MCF 10A (cell line): ENCODE measurements at places on chromosomes 13 and 19. TPM values are rescaled to one million over a fixed set of nuclear protein-coding genes. Genes with fewer than 3 reads are reported as not detected.
A peak's percentile ranks its signal among the peaks of the same experiment; 100 is the strongest.

DNA sequence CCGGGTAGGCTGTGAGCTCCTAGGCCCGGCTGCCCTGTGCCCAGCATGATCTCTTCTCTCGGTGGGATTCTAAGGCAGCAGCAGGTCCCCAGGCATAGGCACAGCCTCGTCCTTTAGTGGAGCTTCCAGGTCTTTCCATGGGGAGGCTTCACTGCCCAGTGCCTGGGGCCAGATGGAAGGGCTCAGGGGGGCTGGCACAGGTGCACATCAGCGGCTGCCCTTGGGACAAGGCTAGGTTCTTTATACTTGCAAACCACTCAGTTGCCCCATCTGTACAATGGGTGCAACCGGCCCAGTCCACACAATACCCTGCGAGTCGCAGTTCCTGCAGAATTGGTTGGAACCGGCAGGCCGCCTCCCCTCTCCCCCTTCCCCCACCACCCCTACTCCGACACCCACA, 14.2 kb downstream of the KCTD15 start:
- no peak for DNase-seq

DNA sequence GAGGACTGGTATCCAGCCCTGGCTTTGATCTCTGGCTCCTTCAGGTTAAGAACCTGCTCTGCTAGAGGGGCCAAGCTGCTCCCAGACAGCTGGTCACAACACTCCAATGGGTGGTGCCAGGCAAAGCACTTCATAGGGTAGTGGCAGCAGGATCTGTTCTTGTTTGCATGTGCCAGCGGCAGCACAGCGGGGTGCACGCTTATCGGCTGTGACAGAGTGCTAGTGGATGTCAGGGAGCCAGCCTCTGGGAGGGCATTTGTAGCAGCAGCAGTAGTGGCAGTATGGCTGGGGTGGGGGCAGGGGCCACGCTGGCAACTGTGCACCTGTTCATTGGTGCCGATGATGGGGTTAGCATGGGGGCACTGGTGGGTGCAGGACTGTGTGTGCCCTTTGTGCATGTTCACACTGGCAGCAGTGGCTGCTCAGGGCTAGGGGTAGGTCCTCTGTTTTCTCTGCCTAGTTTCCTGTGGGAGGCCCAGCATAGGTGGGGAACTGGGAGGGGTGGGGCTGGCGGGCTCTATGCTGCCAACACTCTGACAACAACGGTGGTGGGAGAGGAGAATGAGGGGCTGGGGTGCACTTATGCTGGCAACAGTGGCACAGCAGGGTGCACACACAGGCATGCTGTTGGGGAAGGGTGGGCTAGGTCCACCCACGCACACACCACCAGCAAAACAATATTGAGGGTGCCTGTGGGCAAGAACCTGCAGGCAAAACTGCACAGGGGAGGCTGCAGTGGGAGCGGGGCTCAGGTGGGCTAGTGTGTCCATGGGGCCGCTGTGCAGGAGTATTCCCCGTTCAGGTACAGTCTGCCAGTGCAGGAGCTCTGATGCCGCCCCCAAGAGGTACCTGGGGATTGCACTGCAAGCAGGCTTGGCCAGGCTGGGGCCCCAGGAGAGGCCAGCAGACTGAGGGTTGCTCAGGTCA, 19.3 kb downstream of the AP1M1 start:
- no peak for DNase-seq

DNA sequence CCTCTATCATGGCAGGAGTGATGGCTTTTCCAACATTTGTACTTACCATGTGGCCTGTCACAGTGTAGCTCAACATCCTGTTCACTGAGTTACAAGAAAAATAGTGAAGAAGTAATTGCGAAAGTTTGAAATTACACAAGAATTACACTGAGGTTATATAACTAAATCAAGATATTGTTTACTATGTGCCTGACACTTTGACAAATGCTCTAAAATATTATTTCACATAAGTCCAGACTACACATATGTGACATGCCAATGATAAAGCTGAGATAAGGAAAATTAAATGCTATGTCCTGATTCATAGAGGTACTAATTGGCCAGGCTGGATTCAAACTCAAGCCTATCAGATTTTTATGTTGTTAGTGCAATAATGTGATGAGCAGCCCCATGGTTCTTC, 451.7 kb downstream of the PCDH9 start:
- peak; percentile 25 for DNase-seq

DNA sequence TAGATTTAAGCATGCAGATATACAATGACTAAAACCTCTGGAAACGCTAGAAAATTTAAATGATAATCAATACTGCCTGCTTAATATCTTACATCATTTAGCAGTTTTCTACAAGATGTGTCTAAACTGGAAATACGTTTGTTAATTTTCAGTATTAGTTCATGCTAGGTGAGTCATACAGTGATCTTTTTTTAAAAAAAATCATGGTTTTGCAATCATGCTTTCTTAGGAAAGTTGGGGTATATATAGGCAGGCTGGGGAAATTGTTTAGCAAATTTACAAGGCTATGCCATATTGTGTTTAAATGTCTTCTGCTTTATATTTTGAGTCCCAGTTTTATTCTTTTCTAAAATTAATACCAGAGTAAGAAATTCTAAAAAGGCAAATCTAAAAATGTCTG, 245.4 kb upstream of the SPRY2 start:
- DNase-seq, result peak; percentile 31

DNA sequence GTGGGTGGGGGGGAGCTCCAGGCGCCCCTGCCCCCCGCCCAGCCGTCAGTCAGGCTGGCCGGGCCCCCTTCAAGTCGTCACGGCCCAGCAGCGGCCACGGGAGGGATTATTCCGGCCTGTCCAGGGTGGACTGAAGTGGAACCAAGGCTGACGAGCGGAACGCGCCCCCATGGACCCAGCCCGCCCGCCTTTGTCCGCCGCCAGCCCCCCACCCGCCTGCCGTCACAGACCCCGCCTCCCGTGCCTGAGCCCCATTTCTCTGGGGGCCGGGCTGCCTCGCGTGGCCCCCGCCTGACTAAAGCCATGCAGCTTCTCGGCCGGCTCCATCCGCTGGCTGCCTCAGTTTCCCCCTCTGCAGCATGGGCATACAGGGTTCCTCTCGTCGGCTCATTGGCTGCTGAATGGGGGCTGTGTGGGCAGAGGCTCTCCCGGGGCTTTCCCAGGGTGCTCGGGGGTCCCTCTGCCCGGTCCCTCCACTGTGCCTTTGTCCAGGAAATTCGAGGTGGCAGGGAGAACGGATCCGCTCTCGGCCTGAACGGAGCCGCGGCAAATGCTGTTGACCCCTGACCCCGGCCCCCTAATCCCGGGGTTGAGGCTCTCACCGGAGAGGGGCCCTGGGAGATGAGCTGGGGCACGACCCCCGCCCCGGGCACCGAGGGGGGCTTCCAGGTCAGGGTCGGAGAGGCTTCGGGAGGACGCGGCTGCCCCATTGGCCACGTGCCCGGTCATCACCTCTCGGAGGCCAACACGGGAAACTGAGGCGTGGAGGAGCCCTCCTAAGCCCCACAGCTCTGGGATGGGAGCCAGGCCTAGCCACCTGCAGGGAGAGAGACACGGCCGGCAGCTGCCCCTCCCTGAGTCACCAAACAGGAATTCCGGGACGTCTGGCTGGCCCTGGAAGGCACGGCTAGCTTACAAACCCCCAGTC, 27.4 kb downstream of the EFNA2 start:
- peak; percentile 62 for DNase-seq

- no peak for DNase-seq
These were observed 300.3 kb downstream of the GPC5 start for GRCh38 chr13:91698767-91699166.

- peak; percentile 37 for DNase-seq
These were observed 16.5 kb downstream of the SIGLEC7 start for GRCh38 chr19:51158474-51159129.

GRCh38 chr19:45955905-45956608, 17.6 kb downstream of the NOVA2 start:
- DNase-seq, result peak; percentile 83

DNA sequence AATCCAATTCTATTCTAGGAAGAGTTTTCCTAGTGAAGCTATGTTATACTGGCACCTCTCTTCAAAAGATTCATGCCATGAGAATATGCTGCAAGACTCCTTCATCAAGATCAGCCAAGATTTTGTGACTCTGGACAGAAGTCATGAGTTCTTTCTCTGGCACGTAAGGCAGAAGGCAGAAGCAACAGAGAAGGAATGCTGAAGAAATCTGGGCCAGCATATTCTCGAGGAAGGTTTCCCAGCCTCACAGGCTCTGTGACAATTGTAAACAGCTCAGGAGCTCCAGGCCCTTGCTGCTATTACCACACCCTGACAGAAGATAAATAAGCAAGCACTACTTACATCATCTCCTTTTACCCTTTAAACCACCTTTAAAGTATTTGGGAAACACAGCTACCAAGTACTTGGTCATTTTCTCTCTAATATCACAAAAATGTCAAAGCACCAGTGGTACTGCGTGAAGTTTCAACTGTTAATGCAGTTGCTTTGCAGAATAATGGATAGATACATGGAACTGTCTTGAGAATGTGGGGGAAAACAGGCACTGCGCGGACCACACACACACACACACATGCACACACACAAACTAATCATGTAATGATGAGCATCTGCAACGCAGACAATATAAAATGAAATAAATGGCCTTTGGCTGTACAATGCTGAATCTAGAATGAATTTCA, 55.4 kb downstream of the INTS6 start:
- DNase-seq, result peak; percentile 69

DNA sequence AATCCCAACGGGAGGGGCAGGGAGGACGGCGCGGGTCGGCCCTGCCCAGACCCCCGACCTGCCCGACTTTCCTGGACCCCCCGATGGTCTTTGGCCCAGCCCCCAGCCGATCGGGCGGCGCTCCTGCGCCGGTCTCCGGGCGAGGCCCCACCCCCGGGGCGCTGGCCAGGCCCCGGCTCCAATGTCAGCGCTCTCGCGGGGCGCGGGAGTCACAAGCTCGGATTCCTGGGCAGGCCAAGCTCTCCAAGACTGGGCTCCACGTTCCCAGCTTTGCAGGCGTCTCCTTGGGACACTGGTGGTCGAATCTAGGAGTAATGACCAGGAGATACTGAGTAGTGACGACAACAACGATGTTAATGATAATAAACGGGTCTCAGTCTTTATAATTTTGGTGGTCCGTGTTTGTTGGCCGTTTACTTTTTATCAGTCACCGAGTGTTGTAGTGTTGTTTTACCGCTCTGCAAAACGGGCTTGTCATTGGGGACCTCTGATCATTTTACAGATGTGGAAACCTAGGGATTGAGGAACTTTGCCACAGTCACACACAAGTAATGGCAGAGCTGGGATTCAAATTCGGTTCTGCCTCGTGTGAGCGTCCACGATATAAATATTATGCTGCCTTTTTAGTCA, 545 bp downstream of the RAD23A start:
- peak; percentile 80 for DNase-seq

DNA sequence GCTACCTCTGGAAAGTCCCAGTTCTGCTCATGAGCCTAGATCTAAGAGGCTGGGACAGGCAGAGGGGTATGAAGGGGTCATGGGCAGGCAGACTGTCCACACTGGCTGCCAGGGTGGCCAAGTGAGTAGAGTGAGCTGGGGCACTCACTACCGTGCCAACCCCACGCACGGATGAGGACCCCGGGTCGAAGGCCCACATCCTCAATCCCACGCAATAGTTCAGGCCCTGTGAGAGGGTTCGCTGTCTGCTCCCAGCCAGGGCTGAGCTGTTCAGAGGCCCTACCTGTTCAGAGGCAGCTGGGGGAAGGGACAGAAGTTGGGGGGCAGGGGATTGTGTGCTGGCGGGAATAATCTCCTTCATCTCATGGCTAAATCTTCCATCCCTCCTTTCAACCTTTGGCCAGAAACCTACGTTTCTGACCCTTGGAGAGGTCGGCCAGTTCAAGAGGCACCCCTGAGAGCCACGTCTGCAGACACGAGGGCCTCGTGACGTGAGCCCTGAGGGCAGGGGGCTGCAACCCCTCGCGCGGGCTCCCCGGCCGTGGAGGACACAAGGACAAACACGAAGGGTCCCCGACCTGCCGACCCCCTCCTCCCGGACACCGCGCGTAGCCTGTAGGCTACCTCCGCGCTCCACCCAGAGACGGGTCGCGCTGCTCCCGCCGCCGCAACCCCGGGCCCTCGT, 1.0 kb upstream of the RPS5 start:
- DNase-seq, result no peak

GRCh38 chr19:19213426-19214158, 1.8 kb downstream of the NCAN start:
- no peak for DNase-seq

GRCh38 chr13:91922969-91923592, 524.7 kb downstream of the GPC5 start:
- peak; percentile 11 for DNase-seq

DNA sequence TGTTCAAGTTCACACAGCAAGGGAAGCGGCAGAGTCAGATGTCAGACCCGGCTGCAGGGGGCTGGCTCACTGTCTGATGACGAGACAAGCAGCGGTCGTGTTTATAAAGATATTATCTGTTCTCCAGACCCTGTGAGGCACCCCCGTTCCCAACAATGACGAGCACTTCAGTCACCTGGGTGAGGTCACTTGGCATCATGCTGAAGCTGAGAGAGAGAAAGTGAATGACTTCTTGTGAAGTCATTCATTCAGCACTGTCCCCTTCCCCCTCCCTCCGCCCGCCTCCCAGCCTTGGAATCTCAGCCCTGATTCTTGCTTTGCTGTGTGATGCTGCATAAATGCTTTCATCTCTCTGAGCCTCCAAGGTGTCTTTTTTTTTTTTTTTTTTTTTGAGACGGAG, 4.9 kb upstream of the LYPD3 start:
- DNase-seq, result no peak

GRCh38 chr19:23507446-23507845, 112.2 kb upstream of the ZNF91 start:
- DNase-seq, result no peak

GRCh38 chr13:40812724-40813445, 23.5 kb downstream of the SLC25A15 start:
- DNase-seq, result peak; percentile 10

DNA sequence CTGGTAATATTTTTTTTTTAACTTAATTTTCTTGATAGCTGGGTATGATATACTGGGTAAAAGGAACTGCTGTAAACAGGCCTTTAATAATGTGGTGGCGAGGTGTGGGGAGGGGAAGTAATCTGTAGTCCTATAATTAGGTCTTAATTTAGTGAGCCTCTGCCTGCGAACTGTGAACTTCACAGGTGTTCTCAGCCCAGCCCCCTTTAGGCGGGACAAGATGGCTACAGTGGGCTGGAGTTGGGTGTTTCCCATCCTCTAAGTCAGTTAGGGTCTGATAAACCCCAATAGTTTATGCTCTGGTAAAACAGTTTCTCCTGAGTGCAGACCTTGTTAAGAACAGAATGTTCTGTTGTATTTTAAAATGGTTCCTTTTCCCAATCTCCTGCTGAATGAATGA, 97.6 kb upstream of the SERP2 start:
- no peak for DNase-seq

GRCh38 chr13:25473864-25474263, 102.1 kb downstream of the ATP8A2 start:
- peak; percentile 37 for DNase-seq

- DNase-seq, result no peak
These were observed 76.7 kb upstream of the ZNF43 start for GRCh38 chr19:21912654-21913053.

GRCh38 chr19:48355365-48355954, 8.3 kb downstream of the TMEM143 start:
- no peak for DNase-seq

GRCh38 chr13:46622630-46623256, 69.8 kb downstream of the LRCH1 start:
- peak; percentile 85 for DNase-seq

ZNF440 gene
- total RNA-seq, result 2.6 and 3.5 TPM in 2 replicates

GAPDHS gene
- total RNA-seq, result not detected in 2 replicates

TNFRSF19 gene
- total RNA-seq, result not detected in 2 replicates

SMIM17 gene
- not detected in 2 replicates for total RNA-seq

CDC42EP5 gene
- 3.0 TPM in 2 replicates for total RNA-seq

ZNF480 gene
- total RNA-seq, result 13.1 and 15.8 TPM in 2 replicates

COL4A1 gene
- total RNA-seq, result 25.9 and 42.1 TPM in 2 replicates
